IPS DF 19.7 (cell line): ENCODE measurements at places on chromosomes 1 and 21.

- no peak for DNase-seq
Measured at GRCh38 chr21:38699048-38699447, 106.7 kb upstream of the ETS2 start.

- no peak for DNase-seq
Measured at GRCh38 chr1:169468982-169469381, 16.8 kb downstream of the SLC19A2 start.

- DNase-seq, result no peak
Measured at GRCh38 chr1:53575141-53575954, 116.1 kb downstream of the DMRTB1 start.

GRCh38 chr1:203103216-203103615 lies 17.4 kb upstream of the MYOG start:
- no peak for DNase-seq

DNA sequence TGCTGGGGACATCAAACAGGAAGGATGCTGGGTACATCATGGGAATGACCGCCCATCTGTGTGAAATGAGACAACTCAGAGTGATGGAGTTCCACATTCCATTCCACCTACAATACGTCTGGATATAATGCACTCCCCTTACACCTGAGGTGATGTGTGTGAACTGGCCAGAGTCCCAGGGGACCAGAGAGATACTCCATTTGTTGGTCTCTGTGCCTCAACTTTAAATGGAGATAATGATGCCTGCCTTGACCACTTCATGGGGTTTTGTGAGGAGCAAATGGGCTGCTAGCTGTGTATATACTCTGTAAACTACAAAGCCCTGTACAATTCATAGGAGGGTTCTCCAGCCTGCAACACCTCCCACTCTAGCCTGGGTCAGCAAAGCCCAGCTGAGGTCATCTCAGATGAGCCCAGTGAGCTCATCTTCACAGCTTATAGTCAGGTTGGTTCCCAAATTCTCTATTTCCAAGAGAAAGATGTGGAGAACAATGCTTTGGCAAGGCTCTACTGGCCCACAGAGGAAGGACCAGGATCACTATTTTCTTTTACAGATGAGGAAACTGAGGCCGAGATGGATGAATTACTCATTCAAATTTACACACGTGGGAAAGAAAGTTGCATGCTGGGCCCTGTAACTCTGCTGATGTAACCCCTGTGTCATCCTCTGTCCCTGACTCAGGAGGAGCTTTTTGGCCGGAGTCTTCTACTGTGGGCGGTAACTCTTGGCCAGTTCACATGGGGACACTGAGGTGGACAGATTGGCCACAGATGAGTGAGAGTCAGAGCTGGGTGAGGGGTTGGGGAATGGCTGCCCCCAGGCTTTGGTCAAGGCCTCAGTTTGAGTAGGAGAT lies 105.6 kb upstream of the GCLM start:
- DNase-seq, result no peak

- no peak for DNase-seq
Measured at GRCh38 chr21:31698461-31698860, 33.5 kb downstream of the SCAF4 start.

- DNase-seq, result no peak
Measured at GRCh38 chr1:86621286-86621685, 74.4 kb downstream of the CLCA4 start.

DNA sequence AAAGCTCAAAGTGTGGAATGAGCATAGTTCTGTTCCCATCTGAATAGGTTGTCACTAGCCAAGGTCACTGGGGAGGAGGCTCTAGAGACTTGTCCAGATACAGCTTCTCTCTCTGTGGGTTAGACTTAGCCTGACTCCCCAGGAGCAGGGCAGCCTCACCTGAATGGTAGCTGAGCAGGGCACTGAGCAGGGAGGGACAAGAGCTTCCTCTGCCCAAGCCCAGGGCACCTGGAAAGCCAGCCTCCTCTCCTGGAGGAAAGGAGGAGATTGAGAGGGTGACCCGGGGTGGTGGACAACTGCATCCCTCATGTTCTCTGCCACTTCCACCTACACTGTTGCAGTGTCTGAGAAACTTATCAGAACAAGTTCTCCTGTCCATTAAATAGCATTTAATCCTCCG lies 59.0 kb upstream of the F3 start:
- DNase-seq, result no peak
